ENCODE measurements at places on chromosomes 7 and 10.

GRCh38 chr7:89780291-89780690 is 374.0 kb upstream of the STEAP1 start:
- DNase-seq, result no peak

DNA sequence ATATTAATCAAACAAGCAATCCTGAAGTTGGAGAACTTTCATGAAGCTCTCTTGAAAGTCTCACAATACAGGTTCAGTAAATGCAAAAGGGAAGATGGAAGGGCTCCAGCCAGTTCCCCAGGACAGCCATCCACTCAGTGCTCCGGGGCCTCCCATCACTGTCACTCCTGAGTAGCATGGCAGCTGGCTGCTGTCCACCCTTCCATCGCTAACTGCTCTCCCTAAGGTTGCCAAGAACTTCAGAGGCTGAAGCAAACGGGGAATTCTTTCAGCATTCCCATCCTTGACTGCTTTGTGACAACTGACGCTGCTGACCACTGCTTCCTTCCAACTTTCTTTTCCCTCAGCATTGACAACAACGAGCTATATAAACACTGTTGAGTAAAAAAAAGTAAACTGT is 69.1 kb downstream of the VPS41 start:
- no peak for DNase-seq

GRCh38 chr10:98242823-98243222 is 25.2 kb downstream of the LOXL4 start:
- no peak for DNase-seq

DNA sequence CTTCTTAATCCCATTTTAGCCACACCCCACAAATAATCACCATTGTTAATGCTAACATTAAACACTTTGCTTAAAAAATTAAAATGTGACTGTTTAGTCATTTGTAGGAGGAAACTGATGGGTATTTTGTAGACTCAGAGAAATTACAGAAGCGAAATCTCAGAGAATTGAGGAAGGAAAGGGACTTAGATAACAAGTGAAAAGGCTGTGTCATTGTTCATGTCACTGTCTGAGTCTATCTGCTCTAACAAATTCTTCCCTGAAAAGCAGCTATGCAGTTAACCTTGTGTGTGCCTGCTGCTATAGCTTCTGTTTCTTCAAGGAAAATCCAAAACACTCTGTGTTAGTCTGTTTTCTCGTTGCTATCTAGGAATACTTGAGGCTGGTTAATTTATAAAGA is 40.9 kb upstream of the PLXDC2 start:
- DNase-seq, result no peak

- no peak for DNase-seq
These were observed 73.0 kb downstream of the COL26A1 start for GRCh38 chr7:101435461-101436220.

DNA sequence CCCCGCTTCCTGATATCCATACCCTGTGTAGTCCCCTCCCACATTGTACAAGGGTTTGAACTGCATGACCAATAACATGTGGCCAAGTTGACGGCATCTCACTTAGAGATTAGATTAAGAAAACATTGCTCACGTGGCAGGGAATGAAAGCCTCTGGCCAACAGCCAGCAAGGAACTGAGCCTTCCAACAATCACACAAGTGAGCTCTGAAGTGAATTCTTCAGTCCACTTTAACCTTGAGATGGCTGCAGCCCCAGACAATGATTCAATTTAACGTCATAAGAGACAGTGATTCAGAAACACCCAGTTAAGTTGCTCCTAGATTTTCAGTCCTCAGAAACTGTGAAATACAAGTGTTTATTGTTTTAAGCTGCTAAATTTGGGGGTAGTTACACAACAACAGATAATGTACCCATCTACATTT is 165.9 kb upstream of the PLXNA4 start:
- DNase-seq, result no peak

GRCh38 chr7:128448751-128449302 is 6.9 kb upstream of the HILPDA start:
- DNase-seq, result no peak

DNA sequence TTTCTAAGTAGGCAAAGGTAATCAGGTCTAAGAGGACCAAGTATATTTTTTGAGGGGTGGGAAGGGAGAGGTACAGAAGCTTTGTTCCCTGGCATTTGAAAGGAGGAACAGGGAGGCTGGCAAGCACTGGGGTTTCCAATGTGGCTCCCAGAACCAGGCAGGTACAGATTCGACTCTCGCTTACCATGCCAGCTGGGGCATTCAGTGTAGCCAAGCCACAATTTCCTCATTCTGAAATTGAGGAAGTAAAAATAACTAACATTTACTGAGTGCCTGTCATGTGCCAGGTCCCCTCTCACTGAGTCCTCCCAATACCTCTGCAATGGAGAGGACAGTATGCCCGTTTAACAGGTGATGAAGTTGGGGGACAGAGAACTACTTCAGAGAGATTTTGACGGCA is 45.9 kb upstream of the BET1 start:
- no peak for DNase-seq

DNA sequence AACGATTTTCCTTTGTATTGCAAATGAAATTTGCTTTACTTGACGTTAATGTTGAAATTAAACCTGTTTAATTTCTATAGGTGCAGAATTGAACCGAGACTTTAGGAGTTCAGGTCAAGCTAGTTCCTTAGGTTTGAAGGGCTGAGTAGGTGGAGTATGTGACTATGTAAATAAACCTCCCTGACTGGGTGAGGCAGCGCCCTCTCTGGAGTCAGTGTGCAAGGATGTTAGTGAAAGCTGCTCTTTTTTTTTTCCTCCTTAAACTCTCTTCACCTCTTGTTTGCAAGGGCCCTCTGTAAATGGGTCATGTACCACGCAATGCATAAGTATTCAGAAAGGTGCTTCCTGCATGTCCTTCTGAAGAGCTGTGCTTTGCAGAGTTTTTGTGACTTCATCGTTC is 33.8 kb downstream of the GALNT17 start:
- no peak for DNase-seq

GRCh38 chr10:69075431-69075830 is 12.5 kb upstream of the SRGN start:
- no peak for DNase-seq

DNA sequence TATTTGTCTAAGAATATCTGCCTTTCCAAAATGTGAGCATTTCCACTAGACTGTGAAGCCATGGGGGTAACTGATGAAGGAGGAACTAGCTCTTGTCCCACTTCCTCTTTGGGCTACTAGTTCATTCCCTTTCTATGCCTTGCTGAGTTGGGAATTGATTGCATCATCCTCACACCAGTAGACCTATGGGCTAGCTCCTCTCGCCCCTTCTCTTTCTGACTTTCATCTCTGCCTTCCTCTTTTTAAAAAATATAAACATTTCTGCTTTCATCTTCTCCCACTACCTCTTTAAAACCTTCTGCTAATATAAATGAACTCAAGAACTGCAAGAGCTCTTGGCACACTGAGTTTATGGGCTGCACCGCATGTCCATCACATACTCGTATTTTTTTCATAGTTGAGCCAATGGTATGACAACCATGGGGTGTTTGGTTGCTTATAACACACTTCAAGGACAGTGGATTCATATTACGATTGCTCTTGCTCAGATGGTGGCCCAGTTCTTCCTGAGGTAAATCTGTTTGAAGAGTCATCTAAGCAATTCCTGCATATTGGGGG is 182.0 kb downstream of the REEP3 start:
- no peak for DNase-seq

DNA sequence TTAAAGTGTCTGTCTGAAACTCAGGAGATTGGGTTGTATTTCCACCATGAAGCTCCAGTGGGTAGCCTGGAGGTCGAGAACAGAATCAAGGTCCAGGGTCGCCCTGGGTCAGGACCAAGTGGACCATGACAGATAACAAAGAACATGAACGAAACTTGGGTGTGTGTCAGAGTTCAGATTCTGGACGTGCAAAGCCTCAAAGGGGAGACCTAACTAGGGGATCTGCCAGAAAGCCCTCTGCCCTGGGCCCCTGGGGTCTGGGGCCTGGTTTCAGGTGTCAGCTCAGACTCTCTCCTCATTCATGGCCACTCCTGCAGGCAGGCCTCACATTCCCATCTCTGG is 1.6 kb downstream of the RASSF4 start:
- peak; percentile 55 for DNase-seq

DNA sequence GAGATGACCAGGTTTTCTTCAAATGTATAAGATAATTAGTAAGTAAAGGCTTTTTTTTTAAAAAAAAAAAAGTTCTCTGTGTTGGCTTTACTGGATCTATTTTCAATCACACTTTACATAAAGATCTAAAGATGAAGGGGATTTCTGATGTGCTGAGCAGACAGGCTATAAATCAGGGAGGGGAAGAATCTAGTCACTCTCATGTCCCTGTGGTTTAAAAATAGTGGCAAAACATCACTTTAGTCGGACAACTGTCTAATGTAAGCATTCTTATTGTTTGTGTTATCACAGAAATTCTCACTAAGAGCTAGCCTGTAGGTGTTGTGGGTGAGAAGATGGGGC is 132.7 kb downstream of the ICA1 start:
- no peak for DNase-seq

DNA sequence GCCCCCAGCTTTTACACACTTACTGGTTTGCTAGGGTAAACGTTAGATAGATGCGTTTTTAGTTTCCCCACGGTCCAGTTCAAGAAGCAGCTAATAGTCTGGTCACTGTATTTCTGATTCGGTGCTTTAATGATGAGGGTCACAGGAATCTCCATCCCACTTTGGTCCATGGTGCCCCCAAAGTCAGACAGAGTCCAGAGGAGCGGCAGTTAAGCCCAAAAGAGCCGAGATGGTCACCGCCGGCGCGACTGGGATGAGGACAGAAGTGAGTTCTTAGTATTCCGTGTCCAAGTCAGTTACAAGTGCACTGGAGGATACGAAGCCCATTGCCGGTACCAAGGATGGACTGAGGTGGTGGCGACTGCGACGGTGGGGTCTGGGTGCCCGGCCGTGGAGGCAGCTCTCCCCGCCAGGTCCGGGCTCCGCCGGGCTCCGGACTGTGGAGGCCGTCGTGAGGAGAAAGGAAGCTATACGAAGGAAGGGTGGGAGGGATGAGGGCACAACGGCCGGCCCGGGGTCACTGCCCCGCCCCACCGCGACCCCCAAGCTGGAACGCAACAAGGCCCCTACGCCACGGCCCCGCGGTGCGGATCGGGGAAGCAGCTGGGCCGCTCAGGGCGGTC is 663 bp downstream of the HERPUD2 start:
- DNase-seq, result no peak

DNA sequence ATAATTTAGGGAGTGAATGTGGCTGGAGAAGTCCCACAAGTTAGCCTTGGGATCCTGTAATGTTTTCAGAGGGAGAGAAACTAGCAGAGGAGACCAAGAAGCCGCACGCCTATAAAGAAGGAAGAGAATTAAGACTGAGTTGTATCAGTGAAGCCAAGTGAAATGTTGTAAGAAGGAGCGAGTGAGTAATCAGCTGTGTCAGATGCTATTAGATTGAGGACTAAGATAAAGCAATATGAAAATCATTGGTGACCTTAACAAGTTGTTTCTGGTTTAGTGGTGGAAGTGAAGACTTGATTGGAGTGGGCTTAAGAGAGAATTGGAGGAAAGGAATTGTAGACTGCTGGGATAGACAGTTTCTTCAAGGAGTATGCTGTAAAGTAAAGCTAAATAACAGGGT is 8.8 kb downstream of the CCSER2 start:
- DNase-seq, result no peak

GRCh38 chr10:96014473-96015102 is 28.8 kb upstream of the CCNJ start:
- DNase-seq, result no peak

DNA sequence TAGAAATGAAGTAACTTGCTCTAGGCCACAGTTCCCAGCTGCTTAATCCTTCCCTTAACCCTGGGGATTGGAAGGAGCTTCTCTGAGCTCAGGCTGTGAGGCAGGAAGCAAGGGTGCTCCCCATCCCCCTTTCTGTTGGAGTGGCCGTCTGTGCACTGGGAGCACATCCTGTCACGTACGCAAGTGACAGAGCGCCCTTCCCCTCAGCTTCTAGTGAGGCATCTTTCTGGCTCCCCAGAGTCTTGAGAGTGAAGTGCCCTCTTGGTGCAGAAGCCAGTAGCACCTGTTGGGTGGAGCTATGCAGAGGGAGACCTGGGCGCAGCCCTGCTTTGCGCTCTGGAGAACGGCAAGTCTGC is 47.8 kb downstream of the SHH start:
- no peak for DNase-seq

- DNase-seq, result no peak
These were observed 7.7 kb upstream of the TMEM26 start for GRCh38 chr10:61460835-61461234.

DNA sequence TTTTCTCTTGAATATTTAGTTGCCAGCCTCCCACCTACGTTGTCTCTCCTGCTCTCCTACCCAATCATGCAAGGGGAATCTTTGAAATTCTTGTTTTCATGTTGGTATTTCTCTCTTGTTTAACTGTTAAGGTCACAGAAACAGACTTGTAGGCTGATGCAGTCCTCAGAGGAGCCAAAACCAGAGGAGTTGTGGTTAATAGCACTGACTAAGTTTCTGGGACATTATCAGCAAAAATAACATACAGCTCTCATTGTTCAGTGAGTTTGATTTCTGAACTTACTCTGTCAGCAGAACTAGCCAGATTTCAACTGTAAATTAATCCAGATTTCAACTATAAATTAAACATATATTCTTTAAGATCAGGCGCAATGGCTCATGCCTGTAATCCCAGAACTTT is 11.1 kb upstream of the CUL1 start:
- DNase-seq, result no peak

DNA sequence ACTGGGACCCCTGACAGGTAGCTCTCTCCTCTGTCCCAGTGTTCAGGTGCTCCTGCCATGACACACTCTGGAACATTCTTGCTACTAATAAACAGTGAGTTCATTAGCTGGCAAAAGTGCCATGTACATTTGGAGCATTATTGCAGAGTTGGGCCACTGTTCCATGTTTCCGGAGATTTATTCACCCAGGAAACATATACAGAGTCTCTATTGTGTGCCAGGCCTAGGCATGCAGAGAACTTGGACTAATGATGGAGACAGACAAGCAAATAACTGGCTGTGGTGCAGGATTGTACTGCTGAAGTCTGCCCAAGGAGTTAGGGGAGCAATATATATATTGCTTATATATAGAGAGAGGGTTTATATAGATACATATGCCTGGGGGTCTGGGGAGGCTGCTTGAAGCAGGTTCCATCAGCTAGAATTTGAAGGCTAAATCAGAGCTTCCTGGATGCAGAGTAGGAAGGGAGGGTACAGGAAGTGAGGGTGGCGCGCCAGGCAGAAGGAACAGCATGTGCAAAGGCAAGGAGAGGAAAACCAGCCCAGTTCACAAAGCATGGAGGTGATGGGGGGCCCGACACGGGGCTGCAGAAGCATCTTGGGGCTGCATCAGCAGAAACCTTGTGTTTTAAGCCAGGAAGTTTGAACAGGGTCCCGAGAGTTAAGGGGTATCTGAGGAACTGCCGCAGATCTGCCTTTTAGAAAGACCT is 22.7 kb upstream of the EEPD1 start:
- DNase-seq, result no peak

DNA sequence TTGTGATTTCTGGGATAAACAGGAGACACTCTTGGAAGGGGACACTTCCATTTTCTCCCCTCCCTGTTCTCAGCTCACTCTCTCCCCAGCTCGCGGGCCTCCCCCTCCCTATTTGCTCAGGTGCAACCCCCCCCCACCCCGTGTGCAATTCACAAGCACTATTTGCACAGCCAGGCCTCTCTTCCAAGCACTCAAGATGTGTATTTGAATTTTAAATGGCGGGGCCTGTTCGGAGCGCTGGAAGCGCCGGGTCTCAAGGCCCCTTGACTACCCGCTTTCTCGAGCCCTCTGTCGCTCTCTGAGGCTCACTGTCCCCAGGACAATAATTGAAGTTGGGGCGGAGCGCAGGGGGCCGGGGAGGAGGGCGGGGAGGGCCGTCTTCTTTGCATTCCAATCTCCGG is 7.8 kb downstream of the SHH start:
- DNase-seq, result no peak

GRCh38 chr10:31148951-31149350 is 117.3 kb upstream of the ZNF438 start:
- DNase-seq, result no peak

All from coronary artery (tissue), 2 donors.